ENCODE measurements at places on chromosomes 5 and 9.

DNA sequence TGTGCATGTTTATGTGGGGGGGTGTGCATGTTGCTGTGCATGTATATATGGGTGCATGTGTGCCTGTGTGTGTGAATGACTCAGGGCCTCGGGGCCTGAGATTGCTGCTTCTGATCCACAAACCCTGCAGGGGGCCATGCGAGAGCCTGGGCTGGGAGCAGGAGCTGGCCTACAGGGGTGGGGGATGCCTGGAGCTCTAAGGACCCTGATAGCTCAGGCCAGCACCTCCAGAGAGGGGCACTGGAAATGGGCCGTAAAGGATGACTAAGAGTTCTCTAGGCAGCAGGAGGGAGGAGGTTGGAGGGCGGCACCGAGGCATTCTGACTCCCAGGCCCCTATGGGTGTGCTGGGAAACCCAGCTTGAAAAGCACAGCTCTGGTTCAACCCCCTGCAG, 6.9 kb upstream of the UBAC1 start:
- DNase-seq = no peak

GRCh38 chr9:137083394-137084004, 3.3 kb upstream of the MAN1B1 start:
- no peak for DNase-seq

GRCh38 chr5:16791904-16792597, 144.0 kb downstream of the MYO10 start:
- no peak for DNase-seq

DNA sequence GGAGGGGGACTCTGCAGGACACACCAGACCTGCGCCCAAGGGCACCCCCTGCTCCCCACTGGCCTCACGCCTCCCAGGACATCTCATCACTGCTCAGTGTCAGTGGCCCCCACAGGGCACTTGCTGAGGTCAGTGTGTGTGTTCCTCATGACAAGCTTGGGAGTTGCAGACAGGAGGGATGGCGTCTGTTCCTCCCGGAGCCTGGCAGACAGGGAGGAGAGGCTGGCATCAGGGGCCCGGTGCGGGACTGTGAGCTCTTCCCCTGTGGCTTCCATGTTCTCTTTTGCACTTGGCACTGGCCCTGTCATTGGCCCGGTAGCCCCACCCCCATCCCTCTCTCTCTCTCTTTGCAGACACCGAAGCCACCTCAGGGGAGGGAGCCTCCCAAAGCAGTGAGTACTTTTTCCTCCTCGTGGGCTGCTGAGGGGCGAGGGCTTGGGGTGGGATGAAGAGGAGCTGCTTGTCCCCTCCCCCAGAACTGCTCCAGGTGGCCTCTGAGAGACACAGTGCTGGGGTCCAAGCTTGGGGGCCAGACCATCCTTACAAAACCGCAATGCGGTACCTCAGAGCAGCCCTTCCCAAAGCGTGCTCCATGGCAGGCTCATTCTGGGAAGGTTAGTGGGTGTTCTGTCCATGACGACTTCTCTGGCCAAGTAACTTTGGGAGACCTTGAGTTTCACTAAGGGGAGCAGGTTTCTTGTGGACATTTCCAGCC, 75.7 kb downstream of the AMBP start:
- DNase-seq = no peak

- no peak for DNase-seq
Measured at GRCh38 chr5:170265522-170265921, 32.1 kb downstream of the LCP2 start.

DNA sequence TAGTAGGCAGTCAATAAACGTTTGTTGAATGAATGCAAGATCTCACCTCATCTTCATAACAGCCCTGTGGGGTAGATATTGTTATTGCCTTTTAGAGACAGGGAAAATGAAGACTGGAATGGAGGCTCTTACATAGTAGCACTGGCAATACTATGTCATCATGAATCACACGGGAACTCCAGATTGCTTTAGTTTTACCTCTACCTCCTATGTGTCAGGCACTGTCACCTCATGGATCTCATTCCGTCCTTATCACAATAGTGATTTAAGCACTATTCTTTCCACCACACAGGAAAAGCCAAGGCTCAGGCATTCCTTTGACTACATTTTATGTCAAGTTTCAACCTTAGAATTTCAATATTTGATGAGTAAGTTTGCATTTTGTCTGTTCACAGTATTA, 2.9 kb upstream of the EPB41L4B start:
- no peak for DNase-seq

DNA sequence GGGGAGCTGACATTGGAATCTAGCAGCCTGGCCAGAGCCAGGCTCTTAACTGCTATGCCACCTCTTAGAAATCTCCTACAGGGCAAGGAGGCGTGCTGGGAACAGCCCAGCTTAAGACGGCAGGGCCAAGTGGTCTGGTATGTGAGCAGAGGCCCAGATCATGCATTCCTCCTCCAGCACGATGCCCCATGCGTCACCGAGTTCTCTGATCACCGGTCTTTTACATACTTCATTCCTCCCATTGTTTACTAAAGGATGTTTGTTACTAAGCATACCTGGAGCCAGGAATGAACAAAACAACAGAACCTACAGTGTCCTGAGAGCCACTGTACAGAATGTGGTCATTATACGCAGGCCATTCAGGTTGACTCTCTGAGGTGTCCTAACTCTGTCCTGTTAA, 73.8 kb downstream of the TRIO start:
- DNase-seq = no peak

GRCh38 chr9:6014670-6015270, 654 bp downstream of the RANBP6 start:
- DNase-seq = no peak

DNA sequence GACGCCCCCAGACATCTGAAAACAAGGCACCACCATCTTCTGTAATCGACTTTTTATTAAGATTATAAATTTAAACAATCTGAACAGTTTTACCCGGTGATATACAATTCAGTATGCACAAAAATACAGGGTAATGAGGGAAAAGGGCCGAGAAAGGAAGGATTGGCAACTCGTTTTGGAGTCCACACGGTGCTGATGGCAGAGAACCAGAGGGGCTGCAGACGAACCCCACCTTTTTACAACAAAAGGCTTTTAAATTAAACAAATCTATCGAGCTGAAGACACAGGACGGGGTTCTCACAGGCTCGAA, 2.6 kb downstream of the IER5L start:
- no peak for DNase-seq

GRCh38 chr9:115593587-115594091, 475.7 kb upstream of the TNC start:
- peak; percentile 11 for DNase-seq

DNA sequence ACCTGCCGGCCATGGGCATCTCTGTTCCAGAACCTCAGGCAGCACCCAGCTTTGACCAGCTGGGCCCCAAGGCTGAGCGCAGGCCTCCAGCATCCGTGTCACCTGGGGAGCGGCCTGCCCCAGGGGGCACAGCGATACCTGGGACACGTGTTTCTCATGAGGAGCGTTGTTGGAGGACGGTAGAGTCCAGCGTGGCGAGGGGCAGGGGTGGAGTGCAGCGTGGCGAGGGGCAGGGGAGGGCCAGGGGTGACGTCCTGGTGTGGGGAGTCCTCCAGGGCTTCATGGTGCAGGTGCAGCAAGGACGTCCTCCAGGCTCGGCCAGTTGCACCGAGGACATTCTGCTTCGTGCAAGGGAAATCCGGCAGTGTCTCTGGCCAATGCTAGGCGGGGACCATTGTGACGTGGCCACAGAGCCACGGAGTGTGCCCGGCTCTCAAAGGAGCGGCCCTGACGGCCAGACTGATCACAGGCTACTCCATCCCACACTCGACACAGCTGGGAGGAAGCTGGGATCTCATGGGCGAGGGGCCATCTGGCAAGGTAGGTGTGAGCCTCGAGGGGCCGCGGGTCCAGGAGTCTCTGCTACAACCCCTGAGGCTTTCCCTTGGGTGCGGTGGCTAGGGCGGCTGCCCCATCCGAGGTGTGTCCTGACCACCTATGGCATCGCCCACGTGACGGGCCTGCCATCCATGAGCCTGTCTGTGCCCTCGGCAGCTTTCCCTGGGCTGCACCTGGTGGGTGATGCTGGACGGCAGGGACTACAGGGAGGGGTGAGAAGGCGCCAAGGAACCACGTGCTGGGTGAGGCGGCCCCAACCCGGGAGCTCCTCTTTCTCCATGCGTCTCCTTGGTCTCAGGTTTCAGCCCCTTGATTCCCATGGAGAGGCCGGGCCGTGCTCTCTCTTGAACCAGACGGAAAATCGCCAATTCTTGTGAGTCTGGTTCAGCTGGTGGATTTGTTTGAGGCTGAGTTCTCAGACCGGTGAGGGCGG, 33.8 kb downstream of the SLC9A3 start:
- DNase-seq = no peak

GRCh38 chr5:119852140-119852539, 222.8 kb downstream of the FAM170A start:
- no peak for DNase-seq

DNA sequence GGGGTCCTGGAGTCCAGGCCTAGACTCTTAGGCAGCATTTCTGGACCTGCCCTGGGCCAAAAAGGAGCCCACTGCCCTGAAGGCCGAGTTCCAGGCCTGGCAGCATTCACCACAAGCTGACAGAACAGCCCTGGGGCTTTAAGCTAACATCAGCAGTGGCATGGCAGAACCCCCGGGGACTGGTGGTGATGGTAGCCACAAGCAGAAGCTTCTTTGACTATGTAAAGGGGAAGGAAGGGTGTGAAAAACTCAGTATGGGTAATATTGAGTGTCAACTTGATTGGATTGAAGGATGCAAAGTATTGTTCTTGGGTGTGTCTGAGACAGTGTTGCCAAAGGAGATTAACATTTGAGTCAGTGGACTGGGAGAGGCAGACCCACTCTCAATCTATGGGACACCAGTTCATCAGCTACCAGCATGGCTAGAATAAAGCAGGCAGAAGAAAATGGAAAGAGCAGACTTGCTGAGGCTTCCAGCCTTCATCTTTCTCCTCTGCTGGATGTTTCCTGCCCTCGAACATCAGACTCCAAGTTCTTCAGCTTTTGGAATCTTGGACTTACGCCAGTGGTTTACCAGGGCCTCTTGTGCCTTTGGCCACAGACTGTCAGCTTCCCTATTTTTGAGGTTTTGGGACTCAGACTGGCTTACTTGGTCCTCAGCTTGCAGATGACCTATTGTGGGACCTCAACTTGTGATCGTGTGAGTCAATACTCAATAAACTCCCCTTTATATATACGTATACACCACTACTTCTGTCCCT, 661.0 kb upstream of the C9orf72 start:
- DNase-seq = no peak

GRCh38 chr9:21598749-21599148, 116.6 kb upstream of the IFNE start:
- DNase-seq = no peak

GRCh38 chr5:64869419-64869818, 100.7 kb downstream of the CWC27 start:
- no peak for DNase-seq

DNA sequence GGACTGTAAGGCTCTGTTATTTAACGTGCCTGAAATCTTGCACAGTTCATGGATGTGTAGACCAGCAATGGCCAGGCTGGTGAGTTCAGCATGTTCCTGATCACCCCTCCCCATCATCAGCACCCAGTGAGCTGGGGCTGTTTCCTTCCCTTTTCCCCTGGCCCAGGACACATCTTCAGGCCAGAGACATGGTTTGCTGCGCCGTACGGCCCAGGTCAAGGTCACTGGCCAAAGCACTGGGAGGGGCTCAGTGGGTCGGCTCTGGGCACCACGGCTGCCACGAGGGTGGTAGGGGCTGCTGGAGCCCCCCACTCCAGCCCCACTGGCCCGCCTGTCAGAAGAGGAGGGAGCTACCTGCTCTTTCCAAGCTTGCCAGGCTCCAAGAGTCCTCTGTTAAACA, 55.9 kb downstream of the SEMA4D start:
- no peak for DNase-seq

DNA sequence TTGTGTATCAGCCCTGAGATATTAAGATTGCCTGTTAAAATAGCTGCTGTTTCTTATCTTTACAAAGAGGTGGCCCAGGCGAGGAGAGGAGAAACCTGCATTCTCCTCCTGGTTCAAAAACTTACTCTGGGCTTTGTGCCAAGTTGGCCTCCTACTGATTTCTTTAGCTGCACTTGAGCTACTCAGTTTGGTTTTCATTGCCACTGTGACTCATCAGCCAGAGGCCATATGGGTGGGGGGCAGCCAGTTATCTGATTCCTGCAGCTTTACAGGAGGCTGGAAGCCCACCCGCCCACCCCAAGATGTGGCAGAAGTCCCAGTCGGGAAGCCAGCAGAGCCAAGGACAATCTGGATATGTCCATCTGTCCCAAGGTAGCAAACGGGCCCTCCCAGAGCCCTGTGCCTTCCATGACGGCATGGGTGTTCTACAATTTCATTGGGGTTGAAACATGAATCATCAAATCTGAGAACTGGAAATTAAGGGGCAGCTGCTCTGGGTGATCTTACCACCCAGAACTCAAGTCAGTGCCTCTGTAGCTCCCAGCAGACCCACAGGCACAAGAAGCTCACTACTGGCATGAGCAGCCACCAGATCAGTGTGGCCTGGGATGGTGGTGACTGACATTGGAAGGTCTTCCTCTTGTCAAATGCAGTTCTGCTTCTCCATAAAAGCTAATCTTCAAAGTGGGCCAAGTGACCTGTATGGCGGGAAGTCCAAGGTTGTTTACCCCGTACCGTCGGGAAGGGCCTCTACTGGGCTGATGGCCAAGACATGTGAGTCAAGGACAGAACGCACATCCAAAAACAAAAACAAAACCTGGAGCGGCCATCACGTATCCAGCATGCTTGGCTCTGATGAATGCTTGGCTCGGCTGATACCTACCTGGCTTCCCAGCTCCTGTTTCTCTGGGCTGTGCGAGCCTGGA, 15.6 kb downstream of the FCN2 start:
- DNase-seq = no peak

GRCh38 chr9:71638627-71639026, 129.7 kb downstream of the CEMIP2 start:
- DNase-seq = no peak

- peak; percentile 2 for DNase-seq
Measured at GRCh38 chr5:65213921-65214525, 267.7 kb downstream of the ADAMTS6 start.

GRCh38 chr9:97773091-97773490, 76.0 kb upstream of the XPA start:
- no peak for DNase-seq

GRCh38 chr5:43348207-43348606, 35.0 kb upstream of the HMGCS1 start:
- no peak for DNase-seq

Data from neural crest cell (in vitro differentiated cells).